ENCODE measurements at places on chromosomes 2 and 18.

DNA sequence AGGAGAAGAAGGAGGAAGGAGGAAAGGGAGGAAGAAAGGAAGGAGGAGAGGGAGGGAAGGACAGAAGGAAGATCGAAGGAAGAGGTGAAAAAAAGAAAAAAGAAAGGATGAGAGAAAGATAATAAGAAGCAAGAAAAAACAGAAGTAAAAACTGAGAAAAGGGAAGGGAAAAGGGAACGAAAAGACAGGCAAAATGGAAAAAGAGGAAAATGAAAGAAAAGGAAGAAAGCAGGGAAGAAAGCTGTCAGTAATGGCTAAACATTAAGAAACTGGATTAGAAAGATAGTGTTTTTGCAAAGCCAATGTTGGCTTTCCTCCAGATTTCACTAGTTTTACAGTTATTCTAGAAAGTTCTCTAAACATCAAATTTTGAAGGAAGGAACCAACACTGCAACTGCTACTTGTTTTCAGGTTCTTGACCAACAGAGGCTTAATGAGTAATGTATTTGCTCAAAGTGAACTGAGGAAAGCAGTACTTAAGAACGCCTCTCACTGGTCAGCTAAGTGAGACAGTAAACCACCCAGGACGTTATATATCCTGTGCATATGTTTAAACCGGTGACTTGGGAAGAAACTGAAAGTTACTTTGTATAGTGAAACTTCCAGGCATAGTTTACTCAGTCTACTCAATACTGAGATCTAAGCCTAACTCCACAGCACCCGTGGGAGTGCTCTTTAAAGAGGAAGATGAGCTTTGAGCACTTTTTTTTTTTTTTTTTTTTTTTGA is 286.2 kb upstream of the TRIB2 start:
- peak; percentile 9 for DNase-seq

DNA sequence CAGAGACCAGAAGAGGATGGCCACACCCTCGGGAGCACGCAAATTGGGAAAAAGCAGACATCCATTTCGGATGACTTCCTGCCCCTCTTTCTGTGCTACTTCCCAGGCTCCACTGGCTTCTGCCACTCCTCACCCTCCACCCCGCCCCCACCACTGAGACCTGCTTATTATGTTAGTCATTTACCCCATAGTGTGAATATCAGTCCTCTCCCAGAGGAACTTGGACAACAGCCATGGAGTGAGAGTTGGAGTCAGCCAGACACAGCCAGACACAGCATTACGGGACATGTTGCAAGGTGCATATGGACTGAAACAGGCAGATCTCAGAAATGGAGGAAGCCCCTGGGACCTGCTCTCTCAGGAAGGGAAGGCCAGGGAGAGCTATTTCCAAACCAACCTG is 51.8 kb downstream of the CTIF start:
- DNase-seq = peak; percentile 58

DNA sequence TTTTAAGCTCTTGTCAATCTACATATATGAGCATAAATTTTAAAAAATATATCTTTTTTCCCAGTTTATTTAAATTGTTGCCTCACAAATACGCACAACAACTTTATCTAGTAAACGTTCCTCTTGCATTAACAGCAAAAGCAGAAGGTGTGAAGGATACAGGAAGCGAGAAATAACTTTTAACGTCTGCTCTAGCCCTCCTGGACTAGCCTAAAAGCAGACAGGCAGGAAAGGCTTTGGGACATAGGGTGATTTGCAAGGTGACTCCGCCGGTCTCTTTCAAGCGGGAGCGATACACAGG is 434 bp upstream of the DUSP19 start:
- DNase-seq = no peak

DNA sequence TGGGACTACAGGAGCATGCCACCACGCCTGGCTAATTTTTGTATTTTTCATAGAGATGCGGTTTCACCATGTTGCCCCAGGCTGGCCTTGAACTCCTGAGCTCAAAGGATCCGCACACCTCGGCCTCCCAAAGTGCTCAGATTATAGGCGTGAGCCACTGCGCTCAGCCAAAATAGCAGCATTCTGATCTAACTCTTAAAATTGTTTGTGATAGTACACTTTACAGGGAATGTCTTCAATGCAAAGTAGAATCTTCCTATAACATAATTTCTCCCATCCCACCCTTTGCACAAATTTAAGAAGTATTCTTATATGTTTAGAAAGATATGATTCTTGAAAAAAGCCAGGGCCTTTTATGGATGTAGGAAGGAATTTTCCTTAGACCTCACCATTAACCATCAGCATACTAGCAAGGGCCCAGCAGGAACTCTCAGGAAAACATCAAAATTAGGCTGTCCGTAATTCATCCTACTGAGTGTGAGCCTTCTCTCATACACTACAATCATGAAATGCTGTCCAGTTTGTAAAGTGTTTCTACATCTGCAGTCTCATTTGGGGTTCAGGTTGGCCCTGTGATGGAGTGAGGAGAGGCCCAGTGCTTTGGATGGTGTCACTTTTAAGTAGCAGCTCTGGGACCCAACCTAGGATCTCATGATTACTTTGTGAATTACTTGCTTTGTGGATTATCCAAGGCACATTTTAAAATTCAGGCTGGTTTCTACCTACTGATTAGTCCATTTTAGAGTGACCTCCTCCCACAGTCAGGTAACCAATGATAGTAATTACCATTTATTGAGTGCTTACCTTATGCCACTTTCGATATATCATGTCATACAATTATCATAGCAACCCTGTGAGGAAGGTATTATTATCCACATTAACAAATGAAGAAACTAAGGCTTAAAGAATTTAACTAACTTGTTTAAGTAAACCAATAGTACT is 37.5 kb upstream of the DLX1 start:
- no peak for DNase-seq

DNA sequence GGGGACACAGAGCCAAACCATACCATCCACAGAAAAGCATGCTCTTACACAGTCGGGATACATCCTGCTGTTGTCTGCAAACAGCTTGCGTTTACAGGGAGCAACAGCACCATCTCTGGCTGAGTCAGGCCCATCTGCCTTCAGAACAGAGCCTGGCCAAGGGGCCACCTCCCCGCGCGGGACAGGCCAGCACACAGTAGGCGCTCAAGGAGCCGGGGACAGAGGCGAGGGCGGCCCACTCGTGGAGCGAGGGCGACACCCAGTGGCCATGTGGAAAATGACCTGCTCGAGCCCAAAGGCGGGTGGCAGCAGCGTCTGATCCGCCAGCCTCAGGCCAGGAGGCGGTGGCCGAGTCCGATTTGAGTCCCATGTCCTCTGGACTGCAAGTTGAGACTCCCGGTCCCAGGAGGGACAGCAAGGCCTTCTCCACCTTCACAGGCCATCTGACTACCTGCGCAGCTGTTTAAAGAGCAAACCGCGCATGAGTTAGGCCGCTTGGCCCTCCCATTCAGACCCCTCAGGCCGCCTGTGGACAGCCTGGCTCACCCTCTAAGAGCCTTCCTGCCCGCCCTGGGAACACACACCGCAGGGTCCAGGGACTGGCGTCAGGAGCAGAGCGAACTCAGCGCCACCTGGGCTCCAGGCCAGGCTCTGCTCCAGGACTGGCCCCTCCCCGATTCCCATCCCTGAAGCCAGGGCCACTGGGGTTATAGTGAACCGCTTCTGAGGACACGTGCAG is 38.3 kb downstream of the TTC32 start:
- peak; percentile 62 for DNase-seq

DNA sequence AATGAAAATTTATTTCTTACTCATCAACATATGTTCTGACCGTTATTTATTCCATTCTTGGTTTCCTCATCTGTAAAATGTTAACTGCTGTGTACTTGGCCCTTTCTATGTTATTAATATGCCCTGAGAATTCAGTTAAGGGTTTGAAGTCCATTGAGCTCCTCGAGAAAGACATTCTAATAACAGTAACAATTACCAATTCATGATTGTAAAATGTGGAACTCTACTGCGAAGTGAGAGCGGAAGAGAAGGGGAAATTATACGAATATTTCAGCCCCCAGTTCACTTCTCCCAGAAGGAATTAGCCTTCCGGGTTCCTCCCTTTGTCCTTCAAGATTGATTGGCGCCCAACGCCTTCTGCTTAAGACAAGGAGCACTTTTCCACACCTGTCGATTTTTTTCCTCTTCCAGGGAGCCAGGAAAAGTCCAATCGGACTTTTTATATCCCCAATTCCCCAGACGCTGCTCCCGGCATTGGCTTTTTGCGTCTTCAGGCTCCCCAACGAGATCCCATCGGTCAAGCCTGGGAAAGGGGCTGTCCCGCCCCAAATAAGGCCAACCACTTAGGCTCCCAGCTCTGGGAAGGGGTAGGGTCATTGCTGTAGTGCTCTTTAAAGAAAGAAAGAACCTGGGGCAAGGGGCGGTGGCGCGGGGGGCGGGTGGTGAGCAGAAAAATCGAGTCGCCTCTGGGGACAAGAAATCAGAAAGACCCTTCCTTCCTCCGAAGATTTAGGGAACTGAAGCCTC is 1.6 kb downstream of the DSC2 start:
- no peak for DNase-seq

DNA sequence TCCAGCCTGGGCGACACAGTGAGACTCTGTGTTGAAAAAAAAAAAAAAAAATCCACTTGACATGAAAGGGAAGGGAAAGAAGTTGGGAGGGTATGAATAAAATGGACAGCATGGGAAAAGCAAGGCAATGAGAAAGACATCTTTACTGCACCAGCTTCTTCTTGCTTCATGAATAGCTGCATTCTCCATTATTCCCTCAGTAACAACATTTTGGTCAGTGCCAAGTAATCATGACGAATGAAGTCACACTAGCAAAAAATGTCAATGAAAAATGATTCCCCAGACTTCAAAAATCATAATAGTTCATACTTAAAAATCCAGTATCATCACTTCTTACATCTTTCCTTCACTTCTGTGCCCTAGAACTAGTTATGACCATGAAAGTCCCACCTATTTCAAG is 30.4 kb downstream of the ADAM17 start:
- no peak for DNase-seq

DNA sequence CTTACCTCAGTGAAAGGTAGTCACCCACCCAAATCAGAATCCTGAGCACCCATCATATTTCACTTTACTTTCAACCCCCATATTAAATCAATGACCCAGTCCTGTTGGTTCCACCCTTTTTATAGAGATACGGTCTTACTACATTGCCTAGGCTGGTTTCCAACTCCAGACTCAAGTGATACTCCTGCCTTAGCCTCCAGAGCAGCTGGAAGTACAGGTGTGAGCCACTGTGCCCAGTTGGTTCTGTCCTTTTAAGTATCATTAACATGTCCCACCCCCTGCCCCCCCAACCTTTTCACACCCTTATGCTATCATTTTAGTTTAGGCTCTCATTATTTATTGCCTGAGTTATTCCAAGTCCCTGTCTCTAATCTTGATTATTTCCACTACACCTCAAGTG is 28.7 kb downstream of the MSH6 start:
- DNase-seq = no peak

DNA sequence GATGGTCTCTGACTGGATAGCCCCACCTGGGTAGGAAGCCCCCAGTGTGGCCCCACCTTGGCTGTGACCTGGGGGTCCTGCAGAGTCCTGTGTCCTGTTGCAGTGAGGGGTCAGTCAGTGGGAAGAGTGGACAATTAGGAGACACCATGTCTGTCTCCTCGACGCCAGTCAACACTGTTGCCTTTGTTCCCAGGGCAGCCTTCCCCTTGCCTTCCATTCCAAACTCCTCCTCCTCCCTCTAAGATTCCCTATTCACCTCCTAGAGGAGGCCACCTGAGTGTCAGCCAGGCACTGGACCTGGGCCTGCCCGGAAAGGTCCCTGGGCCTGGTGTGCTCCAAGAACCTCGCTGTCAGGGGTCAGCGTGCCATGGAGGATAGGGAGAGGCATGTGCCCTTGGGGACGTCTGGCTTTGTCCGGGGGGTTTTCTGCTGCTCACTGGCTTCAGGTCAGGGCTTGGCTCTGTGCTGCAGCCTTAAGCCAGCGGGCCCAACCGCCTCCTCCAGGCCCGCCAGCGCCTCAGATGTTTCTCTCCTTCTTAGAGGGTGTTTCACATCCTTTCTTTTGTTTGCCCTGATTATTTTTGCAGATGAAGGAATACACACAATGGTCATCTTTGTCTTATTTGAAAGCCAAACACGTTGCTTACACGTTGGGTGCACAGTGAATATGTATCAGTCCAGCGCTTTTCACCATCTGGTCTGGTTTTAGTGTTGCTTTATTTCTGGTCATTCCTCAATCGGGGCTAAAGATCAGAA is 68.9 kb downstream of the HPCAL1 start:
- no peak for DNase-seq

DNA sequence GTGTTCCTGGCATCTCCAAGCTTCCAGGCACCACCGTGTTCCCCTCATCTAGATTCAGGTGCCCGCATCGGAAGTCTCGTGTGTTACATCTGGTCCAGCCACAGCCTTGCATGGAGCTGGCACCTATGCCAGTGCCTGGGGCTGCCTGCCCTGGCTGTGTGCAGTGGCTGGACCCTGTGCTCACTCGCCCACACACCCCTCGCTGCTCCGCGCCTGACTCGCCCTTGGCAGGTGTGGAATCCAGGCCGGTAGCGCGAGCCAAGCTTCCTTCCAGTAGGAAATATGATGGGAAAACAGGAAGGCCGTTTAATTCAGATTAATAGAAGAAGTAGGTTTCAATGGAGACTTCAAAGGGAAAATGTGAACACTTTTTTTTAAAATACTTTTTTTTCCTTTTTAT is 78.0 kb downstream of the PTPN4 start:
- no peak for DNase-seq

- no peak for DNase-seq
Measured at GRCh38 chr2:203500951-203501350, 34.1 kb downstream of the RAPH1 start.

GRCh38 chr2:65714866-65715265 is 282.5 kb upstream of the SPRED2 start:
- no peak for DNase-seq

DNA sequence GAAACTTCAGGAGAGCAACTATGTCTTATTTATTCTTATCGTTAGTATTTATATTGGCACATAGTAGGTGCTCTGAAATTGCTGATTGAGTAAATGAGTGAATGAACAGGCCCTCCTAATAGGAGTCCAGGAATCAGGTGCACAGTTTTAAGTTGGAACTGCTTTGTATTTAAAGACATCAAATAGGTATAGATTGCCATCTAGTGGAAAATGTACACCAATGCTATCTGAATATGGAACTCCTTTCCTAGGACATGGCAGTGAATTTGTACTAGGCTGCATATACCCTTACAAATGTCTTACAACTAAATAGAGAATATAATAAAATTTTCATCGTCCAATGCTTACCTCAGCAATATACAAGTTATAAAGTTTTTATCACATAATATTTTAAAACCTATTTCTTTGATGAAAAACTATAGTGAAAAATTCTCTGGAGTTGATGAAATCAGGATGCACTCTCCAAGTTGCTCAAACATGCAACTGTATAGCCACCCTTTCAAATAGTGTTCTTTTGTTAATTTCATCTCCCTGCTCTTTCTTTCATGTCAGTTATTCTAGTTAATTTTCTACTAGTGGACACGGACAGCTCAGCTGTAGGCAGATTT is 318.9 kb upstream of the SYT4 start:
- peak; percentile 37 for DNase-seq

- no peak for DNase-seq
Measured at GRCh38 chr18:5625076-5625475, 81.3 kb upstream of the EPB41L3 start.

- DNase-seq = no peak
Measured at GRCh38 chr18:48133671-48134251, 203.3 kb upstream of the SMAD2 start.

- peak; percentile 81 for DNase-seq
Measured at GRCh38 chr2:99975386-99975785, 167.0 kb downstream of the AFF3 start.

- DNase-seq = no peak
Measured at GRCh38 chr2:11539317-11540147, 5.7 kb downstream of the GREB1 start.

GRCh38 chr2:183059561-183059960 is 19.0 kb upstream of the DUSP19 start:
- peak; percentile 66 for DNase-seq

GRCh38 chr2:3316456-3317276 is 61.0 kb downstream of the EIPR1 start:
- DNase-seq = no peak

Measured in ACHN (cell line).